Esophagus muscularis mucosa (tissue), 4 donors: ENCODE measurements at places on chromosomes 6 and 20.

GRCh38 chr20:47583551-47583950 is 81.9 kb downstream of the NCOA3 start:
- DNase-seq = no peak

GRCh38 chr6:100685747-100686146 is 195.4 kb downstream of the ASCC3 start:
- no peak for DNase-seq

- DNase-seq = no peak
Observed at GRCh38 chr6:93139408-93140081, 279.8 kb downstream of the EPHA7 start.

DNA sequence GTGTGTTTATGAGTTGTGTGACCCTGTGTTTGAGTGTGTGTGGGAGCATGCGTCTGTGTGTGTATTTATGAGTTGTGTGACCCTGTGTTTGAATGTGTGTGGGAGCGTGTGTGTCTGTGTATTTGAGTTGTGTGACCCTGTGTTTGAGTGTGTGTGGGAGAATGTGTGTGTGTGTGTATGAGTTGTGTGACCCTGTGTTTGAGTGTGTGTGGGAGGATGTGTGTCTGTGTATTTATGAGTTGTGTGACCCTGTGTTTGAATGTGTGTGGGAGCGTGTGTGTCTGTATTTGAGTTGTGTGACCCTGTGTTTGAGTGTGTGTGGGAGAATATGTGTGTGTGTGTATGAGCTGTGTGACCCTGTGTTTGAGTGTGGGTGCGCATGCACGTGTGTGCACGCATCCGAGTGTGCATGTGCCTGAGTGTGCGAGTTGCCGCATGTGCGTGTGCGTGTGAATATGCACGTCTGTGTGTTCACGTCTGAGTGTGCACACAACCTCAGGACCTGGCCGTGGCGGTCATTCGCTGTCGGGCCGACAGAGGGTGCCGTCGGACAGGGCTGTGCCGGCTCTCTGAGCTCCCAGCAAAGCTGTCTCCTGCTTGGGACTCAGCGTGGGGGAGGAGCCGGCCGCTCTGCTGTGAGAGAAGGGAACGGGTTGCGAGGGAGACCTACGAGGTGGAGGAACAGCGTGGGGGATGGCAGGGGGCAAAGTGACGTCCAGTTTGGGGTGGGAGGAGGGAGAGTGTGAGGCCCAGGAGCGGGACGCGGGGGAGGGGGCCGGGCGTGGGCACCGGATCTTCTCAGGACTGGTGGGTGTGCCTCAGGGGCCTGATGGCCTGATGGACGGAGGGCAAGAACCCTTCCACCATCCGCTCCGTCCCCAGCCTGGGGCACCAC is 19.7 kb downstream of the SLC17A9 start:
- peak; percentile 93 for DNase-seq

- no peak for DNase-seq
Observed at GRCh38 chr20:9323622-9324021, 190.8 kb upstream of the LAMP5 start.

DNA sequence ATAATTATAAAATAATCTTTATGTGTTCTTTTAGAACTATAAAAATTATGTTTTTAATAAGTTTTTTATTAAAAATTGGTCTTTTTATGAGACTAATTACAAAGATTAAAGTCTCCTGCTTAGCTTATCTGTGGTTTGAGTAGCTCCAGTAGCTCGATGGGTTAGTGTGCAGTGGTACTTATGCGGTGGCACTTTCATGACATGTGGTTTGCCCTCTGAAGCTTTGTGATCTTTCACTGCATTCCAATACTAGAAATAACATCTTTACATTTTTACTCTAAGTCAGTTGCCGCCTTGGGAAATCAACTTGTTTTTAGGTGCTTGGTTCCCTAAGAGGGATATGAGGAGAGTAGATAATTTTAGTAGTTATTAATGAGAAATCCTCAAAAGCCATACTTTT is 699.5 kb upstream of the FLRT3 start:
- DNase-seq = no peak

DNA sequence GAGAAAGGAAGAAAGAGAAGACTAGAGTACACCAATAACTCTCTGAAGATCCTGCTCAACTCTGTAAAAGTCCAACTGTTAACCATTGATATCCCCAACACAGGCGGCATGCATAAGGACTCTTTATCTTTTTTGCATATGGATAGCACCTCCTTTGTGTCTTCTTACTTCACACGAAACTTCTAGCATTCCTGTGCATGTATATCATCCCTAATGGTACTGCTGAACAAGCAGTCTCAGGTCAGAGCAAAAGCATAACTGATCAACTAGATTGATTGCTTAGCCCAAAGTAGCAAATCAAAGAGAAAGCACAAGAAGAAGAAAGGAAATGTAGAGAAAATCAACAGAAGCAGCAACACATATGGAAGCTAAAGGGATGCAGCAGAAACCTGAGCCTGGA is 234.4 kb downstream of the SYNE1 start:
- no peak for DNase-seq

- DNase-seq = no peak
Observed at GRCh38 chr20:13331536-13331935, 110.5 kb downstream of the ISM1 start.

- DNase-seq = no peak
Observed at GRCh38 chr6:21608601-21609000, 15.1 kb downstream of the SOX4 start.

GRCh38 chr20:20793591-20793990 is 81.1 kb upstream of the RALGAPA2 start:
- no peak for DNase-seq

- no peak for DNase-seq
Observed at GRCh38 chr20:50537546-50538201, 27.5 kb downstream of the PTPN1 start.

GRCh38 chr6:34496103-34496685 is 30.3 kb downstream of the PACSIN1 start:
- DNase-seq = no peak

DNA sequence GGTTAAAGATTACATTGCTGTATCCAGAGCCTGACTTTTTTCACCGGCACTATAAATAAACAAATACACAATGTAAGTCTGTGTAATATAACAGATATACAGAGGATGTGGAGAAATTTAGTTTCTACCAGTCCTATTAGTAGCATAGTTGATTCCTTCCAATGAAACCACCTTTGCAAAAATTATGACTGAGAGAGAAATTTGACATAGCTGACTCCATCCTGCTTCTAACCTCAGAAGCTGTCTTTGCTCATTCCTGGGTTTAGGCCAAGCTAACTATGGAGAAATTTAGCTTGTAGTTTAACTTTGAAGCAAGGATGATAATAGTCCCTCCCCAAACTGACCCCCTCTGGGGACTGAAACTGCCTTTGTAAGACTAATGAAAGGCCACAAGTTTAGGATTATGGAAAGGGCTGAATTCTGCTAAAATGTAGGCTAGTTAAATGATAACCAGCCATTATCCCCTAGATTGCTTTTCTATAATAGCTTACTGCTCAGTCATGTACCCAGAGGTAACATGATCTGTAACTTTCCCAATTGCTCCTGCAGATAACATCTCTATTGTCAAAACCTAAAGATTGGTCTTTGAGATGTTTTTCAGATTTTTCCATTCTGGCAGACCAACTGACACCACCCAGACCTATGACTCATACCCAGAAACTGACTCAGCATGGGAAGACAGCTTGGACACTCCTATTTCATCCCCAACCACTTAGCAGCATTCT is 172.8 kb upstream of the ARG1 start:
- no peak for DNase-seq

- no peak for DNase-seq
Observed at GRCh38 chr6:27478141-27478705, 5.3 kb upstream of the ZNF184 start.

- no peak for DNase-seq
Observed at GRCh38 chr6:13560651-13561044, 13.8 kb upstream of the SIRT5 start.

GRCh38 chr6:101582792-101583191 is 189.3 kb downstream of the GRIK2 start:
- DNase-seq = no peak

DNA sequence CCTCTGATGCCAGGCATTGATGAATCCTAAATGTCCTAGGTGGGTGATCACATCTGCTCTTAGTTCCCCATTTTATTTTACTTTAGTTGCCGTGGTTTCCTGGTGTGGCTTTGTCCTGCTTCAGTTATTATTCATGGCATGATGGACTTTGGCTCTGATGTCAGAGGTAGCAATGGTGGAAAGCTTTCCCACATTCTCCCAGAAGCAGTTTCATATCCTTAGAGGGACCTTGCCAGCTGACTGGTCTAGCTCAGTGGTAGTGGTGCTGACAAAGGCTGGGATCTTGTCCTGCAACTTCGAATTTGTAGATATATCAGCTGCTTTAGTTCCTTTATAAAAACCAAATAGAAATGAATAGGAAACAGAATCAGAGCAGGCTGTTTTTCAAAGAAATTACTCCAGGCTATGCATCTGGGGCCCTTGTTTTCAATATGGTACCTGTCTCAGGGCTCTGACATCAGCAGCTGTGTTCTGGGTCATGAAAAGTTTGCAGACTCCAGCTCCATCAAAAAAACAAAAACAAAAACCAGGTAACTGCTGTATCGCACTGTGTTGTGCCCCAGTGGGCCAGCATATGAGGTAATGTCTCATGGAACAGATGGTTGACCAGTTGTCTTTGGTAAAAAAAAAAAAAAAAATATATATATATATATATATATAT is 133.7 kb downstream of the PLCB4 start:
- peak; percentile 79 for DNase-seq

- no peak for DNase-seq
Observed at GRCh38 chr6:161639772-161640171, 365.9 kb upstream of the AGPAT4 start.

DNA sequence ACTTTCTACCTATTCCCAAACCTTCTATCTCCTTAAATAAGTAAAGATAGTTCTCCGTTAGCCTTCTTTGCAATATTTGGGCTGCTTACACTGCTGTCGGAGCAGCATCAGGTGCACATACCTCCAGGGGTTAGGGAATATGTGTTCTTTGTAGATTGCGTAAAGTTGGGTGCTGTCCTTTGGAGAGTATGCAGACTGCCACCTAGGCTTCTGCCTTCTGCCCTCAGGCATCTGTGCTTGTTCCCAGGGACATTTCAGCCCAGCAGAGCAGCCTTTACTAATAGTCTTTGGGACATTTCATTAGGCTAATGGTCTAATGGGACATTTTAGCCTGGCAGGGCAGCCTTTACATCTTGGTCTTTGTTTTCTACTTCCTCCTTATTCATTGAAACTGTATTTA is 260.6 kb downstream of the TPBG start:
- DNase-seq = no peak

DNA sequence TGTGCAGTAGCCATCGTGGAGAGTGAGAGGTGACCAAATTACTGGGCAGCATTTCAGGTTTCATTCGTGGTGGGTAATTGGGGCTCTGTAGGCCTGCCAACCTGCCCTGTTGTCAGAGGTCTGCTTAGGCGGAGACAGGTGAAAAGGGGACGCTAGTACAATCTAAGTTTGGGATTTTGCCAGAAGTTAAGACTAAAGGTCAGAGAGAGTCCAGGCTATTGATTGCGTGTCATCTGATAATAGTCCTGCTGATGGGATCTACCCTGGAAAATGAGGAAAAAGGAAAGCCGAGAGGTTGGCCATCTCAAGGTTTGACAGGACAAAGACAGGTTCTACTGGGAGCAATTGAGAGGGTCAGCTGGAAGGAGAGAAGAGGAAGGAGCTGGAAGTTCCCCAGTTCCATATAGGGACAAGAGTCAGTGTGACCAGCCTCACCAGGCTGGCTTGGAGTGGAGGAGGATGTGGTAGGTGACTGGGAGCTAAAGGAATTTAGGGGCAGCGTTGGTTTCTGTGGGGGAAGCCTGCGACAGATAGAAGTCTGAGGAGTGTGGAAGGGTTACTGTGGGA is 10.9 kb downstream of the ARFGEF2 start:
- no peak for DNase-seq

GRCh38 chr20:31712564-31713311 is 9.9 kb downstream of the BCL2L1 start:
- DNase-seq = peak; percentile 97

DNA sequence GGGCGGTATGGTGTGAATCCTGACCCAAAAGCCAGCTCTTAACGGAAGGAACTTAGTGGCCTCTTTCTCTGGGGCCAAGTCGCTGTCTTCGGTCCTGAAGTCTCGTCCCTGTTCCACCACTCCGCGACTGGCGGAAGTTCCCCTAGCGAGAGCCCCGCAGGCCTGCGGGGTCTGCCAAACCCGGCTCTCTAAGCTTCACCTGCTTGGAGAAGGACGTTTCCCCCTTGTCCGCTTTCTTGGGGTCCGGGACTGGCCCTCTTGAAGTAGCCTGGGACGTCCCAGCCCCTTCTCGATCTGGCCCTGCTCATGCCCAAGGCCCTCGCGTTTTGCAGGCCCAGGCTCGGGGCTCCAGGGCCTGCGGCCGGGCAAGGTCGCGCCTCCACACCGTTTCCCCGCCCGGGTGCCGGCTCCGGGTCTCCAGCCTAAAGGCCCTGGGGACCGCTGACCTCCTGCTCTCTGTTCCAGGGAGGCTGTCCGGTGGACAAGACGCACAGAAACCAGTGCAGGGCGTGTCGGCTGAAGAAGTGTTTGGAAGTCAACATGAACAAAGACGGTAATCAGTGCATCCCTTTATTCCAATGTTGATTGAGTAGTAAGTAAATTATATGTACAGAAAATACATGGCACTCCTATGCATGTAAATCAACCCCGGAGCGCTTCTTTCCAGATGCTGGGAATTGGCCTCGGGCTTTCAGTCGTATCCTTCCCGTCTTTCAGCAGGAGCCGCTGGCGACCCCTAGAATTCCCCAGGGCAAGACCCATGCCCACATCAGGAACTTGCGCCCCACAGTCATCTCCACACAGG is 8.8 kb downstream of the NR2E1 start:
- DNase-seq = no peak

DNA sequence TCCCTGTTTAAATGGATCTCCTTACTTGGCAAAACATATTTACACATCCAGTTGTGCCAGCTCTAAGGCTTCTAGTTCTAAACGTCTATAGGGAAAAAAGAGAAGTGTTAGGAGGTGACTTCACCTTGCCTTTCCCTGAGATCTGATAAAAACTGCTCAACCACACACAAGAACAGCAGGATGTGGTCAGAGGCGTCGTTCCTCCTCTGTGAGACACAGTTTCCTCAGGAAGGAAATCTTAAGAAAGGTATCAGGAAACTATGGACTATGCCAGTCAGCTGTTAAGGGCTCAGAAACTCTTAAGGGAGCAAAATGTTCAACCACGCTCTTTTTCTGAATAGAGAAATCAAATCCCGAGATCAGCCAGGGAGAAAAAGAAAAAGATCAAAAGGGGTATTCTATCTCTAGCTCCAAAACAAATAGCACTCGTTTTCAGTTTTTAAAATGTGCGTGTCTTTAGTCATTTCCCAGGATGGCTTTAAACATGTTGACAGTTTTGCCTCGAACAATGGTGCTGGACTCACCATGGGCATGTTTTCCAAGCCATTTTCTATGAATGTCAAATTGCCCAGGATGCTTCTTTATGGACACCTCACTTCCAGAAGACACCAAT is 154.5 kb downstream of the HACE1 start:
- no peak for DNase-seq

GRCh38 chr6:62042429-62042828 is 243.6 kb downstream of the KHDRBS2 start:
- DNase-seq = no peak

GRCh38 chr20:12411246-12411940 is 493.7 kb downstream of the BTBD3 start:
- DNase-seq = no peak

- no peak for DNase-seq
Observed at GRCh38 chr6:149983145-149983544, 19.4 kb downstream of the ULBP1 start.
